Stimulated activated CD8-positive, alpha-beta memory T cell treated with anti-CD3 and anti-CD28 coated beads, Interleukin-4, amount 100 ng/mL, for 1 hour (primary cell): ENCODE measurements at places on chromosomes 11 and 22.

GRCh38 chr22:42969348-42969975, 45.5 kb downstream of the PACSIN2 start:
- no peak for DNase-seq

DNA sequence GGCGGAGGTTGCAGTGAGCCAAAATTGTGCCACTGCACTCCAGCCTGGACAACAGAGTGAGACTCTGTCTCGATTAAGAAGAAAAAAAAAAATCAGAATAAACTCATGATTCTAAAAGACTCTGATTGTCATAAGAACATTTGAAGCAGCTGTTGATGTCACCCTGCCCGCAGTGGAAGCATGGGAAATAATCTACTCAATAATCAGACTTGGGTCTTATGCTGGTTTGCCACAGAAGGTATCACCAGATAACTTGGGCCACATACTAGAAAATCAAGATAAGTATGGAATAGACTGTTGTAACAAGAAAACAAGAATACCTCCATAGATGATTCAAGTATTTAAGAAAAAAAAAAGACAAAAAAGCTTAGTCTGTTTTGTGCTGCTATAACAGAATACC, 8.2 kb downstream of the CAVIN3 start:
- DNase-seq, result no peak

GRCh38 chr11:2459796-2460531, 15.2 kb downstream of the KCNQ1 start:
- DNase-seq, result no peak

GRCh38 chr11:104529906-104530305, 366.0 kb upstream of the PDGFD start:
- DNase-seq, result no peak

- DNase-seq, result no peak
Measured at GRCh38 chr11:116986521-116987105, 111.6 kb downstream of the SIK3 start.

DNA sequence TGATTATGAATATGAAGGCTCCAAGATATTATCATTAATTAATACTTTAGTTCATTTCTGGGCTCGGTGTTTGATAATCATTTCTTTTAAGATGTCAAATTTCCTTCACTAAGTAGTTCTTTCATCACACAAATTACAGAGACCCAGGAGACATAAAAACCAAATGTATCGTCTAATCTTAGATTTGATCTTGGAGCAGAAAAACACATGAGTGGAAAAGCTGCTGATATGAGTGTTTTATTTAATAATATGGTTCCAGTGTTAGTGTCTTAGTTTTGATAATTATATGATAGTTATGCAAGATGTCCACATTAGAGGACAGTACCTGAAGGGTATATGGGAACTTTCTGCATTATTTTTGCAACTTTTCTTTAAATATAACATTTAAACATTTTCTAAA, 494.5 kb upstream of the RAG2 start:
- no peak for DNase-seq

GRCh38 chr11:32425761-32426160, 9.6 kb downstream of the WT1 start:
- DNase-seq, result no peak

GRCh38 chr11:119666463-119667131, 62.4 kb downstream of the NECTIN1 start:
- DNase-seq, result no peak

- DNase-seq, result no peak
Measured at GRCh38 chr11:87306262-87306851, 268.6 kb downstream of the TMEM135 start.

GRCh38 chr11:124183068-124183467, at the start of gene OR10D3:
TSS of gene OR10D3 (plus strand) at chr11:124183345. CDS start at chr11:124185270, 1,925 bp downstream.
- no peak for DNase-seq

DNA sequence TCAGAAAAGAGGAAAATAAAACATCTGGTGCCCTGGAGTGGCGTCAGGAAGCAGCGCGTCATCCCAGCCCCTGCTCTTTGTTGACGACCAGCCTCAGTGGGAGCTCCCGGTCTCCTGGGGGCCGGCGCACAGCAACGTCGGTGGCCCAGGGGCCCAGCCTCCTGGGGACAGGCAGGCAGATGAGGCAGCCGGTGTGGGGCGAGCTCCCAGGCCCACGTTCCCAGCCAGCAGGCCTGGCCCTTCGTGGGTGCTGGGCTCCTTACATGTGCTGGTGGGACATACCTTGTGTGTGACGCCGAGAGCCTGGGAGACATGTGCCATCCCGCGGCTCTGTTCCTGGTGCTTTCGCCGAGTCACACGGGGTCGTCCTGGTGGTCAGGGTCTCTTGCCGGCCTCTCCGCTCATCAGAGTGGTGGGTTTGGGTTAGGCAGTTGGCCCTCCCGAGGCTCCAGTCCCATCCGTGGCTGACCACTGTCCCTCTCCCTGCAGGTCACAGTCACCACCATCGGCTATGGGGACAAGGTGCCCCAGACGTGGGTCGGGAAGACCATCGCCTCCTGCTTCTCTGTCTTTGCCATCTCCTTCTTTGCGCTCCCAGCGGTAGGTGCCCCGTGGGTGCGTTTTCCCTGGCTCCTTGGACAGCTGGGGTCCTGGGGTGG, 116.7 kb downstream of the KCNQ1OT1 start:
- DNase-seq, result no peak

DNA sequence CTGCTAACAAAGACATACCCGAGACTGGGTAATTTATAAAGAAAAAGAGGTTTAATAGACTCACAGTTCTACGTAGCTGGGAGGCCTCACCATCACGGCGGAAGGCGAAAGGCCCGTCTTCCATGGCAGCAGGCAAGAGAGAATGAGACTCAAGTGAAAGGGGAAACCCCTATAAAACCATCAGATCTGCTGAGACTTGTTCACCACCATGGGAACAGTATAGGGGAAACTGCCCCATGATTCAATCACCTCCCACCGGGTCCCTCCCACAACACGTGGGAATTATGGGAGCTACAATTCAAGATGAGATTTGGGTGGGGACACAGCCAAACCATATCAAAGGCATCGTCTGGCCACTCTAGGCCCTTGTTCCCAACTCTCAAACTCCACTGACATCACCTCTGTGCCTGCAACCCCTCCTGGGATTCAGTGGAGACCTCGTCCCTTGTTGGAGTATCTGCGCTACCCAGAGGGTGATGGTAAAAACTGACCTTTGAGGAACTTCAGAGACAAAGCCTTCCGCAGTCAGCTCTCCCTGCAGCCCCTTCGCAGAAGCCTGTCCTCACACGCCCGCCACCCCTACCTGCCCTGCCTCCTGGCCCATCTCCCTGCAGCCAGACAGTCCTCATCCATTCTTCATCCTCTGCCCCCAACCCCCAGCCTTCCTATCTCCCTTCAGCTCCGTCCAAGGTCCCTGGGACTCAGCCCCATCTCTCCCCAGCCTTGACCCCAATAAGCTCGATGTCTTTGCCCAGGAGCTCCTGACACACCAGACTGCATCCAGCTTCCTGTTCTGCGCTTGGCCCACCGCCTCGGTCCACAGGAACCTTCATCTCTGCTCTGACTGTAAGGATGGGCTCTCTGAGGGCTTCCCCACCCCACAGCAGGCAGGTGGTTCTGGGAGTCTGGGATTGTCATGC, 15.8 kb downstream of the CCND1 start:
- no peak for DNase-seq

GRCh38 chr11:97502201-97502600, 1112.4 kb downstream of the JRKL start:
- no peak for DNase-seq

- DNase-seq, result no peak
Measured at GRCh38 chr11:57776031-57776521, 14.5 kb downstream of the CTNND1 start.

DNA sequence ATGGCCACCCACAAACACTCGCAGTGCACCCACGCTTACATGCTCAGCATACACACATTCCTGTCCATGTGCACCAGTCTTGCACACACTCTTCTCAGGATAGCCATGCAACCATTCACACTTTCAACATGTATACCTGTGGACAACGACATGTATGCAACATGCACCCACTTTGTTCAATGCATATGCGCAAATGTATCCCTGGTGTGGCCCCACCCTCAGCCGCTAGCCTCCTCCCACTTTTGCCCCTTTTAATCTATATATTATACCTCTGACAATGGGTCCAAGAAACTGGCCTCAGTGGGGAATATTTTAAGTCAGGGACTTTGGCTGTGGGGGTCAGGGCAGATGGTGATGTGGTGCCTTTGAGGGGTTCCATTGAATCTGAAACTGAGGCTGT, 963 bp downstream of the INSC start:
- DNase-seq, result no peak

- no peak for DNase-seq
Measured at GRCh38 chr11:125167292-125167953, 2.9 kb downstream of the PKNOX2 start.

DNA sequence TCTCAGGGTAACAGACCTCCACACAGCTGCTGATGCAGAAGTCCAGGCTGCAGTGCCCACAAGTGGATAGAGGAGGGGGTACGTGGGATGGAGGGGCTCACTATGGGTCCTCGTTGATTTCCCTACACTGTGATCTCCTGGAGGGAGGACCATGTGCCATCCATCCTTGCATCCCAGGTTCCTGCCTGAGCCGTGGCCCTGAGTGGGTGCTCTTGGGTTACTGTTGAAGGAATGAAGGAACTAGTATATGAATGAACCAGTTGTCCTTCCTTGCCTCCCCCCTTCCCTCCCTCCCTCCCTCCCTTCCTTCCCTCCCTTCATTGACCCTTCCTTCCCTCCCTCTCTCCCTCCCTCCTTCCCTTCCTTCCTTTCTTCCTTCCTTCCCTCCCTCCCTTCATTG, 15.4 kb downstream of the APOBEC3B start:
- no peak for DNase-seq

DNA sequence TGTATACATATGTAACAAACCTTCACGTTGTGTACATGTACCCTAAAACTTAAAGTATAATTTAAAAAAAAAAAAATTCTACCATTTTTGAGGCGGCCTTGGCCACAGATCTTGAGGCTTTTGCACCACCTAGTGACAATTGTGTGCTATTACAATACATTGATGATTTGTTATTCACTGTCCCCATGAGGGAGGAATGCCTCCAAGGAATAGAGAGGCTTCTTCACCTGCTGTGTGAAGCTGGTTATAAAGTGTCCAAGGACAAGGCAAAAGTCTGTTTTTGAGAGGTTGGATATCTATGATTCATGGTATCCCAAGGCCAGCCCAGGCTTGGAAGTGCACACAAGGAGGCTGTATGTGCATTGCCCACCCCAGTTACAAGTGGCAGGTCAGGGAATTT, 30.7 kb downstream of the SLC22A25 start:
- DNase-seq, result no peak

- peak; percentile 76 for DNase-seq
Measured at GRCh38 chr22:44697423-44698141, 4.4 kb upstream of the PRR5 start.

GRCh38 chr11:80593648-80594374, 1153.0 kb upstream of the TENM4 start:
- DNase-seq, result no peak

DNA sequence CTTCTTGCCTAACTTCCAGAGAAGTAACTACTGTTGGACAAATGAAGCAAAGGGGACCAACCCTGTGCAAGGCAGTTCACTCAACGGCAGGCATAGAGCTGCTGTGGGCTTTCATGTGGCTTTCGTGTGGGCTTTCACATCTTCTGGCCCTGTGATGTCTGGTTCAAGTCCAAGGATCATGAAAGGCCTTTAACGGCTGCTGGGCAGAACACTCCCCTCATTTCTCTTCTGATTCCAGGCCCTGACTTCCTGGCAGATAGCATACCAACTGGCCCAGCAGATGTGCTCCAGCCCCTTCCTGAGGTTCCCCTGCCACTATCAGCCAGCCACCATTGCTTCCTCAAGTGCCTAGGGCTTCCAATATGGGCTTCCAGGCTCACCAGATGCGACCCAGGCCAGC, 28.7 kb upstream of the CTR9 start:
- no peak for DNase-seq

GRCh38 chr22:50633086-50633485, 5.1 kb upstream of the ARSA start:
- no peak for DNase-seq

GRCh38 chr11:42544726-42545125, 767.1 kb upstream of the API5 start:
- DNase-seq, result no peak

GRCh38 chr11:130677486-130678153, 229.2 kb downstream of the ADAMTS15 start:
- no peak for DNase-seq

DNA sequence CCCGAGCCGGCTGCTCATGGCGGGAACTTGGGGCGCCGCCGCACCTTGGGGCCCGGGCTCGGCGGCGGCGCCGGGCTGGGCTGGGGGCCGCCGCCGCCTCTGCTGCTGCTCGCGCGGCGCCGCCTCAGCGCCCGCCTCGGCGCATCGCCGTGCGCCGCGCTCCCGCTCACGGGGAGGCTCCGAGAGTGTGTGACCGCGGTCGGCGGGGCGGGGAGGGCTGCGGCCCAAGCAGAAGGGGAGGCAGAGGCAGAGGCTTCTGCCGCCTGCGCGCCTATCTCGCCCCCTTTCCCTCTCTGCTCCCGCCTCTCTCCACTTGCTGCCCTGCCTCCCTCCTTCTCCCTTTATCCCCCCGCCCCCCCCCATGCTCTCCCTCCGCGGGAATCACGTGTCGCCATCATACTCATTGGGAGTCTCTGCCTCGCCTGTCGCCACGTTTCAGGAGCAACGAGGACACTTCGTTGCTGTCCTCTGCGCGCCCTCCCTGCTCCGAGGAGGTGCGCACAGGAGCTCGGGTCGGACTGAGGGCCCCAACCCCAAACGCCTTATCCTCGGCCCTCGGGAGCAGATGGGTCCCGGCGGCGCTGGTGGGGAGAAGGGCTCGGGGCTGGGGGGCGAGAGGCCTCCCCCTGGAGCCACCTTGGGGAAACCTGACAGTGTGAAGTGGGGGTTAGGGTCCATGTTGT, at the start of gene GUCY1A2:
Gene GUCY1A2, minus strand, starts transcription at position 258 of the 683 bp plus-strand sequence. CDS start 421 bp downstream, outside the sequence.
- no peak for DNase-seq

GRCh38 chr22:24497841-24498258, 2.7 kb downstream of the UPB1 start:
- no peak for DNase-seq
